Urothelium cell line (cell line): ENCODE measurements at places on chromosomes 7 and 10.

DNA sequence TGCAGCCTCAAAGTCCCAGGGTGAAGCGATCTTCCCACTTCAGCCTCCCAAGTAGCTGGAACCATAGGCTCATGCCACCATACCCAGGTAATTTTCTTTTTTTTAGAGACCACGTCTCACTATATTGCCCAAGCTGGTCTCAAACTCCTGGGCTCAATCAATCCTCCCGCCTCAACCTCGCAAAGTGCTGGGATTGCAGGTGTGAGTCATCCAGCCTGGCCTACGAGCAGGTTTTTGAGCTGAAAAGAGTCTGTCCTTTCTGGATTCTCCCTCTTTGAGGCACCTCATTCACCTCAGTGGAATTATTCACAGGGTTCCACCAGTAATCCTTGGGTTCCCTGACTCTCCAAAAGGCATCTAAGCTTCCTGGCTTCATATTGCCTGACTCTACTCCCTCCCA is 7.6 kb upstream of the LEP start:
- DNase-seq: no peak

DNA sequence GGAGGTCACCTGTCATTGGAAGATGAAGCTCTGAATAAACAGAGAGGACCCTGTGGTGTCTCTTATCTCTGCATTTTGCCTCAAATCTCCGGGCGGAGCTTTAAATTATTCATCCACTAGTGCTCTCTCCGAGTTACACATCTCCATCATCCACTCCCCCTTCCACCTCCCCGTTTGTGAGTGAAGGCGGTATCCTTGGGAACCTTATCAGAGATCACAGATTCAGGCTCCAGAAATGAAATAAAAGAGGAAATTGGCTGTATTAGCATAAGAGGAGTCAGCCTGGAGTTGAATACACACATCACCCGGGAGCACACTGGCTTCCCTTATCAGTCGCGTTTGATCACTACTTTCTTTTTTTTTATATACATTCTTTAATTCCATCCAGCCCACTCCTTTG is 1184.8 kb downstream of the GATA3 start:
- no peak for DNase-seq

DNA sequence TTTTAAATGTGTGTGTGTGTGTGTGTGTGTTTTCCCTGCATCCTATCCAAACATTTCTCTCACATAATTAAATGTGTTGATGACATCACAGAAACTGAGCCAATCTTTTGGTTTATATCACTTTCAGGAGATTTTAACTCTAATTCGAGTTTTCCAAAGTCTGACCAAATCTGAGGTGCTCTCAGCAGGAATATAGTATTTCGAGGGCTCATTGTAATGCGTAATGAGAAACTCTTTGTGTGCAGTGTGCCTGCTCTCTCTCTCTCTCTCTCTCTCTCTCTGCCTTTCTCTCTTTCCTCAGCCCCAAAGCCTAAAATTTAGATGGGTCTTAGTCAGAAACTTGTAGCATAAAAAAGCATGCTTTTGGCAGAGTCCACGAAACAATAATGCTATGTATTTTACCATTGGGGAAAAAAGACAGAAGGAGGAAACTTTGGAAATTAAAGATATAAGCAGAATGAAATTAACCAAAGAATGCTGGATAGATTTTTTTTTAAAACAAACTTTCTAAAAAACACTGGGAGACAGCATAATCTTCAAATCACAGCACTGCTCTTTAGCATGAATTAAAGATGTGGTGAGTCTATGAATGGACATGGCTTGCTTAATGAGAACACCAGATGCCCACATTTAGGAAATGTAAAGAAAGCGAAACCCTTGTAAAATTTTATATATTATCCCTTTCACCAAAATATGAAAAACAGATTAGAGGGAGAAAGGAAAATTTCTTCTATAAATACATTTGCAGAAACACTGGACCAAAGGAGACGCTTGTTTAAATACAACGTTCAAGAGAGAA is 206.8 kb upstream of the HABP2 start:
- no peak for DNase-seq

GRCh38 chr10:88116481-88116880 is 253.1 kb downstream of the PTEN start:
- no peak for DNase-seq

- peak; percentile 21 for DNase-seq
Observed at GRCh38 chr10:27743012-27743876, 2.4 kb downstream of the MKX start.

DNA sequence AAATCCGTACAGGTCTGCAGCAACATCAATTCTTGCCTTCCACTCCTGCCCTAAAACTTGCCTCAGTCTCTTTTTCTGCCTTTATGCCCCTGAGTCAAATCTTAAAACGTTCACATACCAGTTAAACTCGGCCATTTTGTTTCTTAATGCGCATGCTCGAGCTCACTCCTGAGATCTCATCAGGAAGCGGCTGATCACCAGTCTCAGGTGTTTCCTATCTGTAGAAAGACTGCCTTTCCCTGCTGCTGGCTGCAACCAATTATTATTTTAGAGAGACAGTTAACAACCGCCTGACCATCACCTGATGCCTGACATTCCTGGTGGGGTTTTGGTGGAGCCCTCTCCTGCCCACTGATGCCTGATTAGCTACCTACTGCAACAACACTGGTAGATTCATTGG is 70.2 kb upstream of the TMEM140 start:
- DNase-seq: no peak

DNA sequence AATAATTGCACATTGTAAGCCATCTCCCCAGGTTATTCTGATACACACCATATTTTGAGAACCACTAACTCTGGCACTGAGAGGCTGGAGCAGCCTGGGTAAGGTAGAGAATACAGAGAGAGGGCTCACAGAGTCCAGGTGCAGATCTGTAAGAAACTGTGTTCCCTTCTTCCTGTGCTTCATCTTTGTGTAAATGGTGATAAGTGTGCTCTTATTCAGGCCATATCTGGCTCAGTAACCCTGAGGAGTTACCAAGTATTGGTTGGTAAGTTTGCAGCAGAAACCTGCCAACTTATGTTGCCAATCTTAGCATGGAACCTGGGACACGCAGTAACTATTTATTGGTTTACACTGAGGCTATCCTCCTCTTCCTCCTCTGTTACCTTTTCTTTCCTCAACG is 16.2 kb upstream of the ICA1 start:
- DNase-seq: no peak

GRCh38 chr10:3408603-3409365 is 236.2 kb upstream of the PITRM1 start:
- DNase-seq: no peak

DNA sequence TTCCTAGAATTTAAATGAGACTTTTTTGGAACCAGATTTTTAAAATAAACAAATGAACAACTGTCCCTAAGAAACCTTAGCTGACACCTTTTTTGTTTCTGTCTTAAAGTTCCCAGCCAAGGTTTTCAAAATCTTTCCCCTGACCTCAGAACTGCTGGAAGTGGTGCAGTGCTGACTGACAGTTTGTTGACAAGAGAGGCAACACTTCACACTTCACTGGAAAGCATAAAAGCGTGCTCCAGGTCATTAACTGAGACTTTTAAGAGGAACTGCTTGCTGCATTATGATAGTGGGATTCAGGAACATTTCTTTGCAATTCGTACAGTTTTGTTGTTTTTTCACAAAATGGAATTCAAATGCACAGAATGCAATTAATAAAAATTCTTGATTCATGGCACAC is 36.2 kb downstream of the SYPL1 start:
- DNase-seq: no peak

DNA sequence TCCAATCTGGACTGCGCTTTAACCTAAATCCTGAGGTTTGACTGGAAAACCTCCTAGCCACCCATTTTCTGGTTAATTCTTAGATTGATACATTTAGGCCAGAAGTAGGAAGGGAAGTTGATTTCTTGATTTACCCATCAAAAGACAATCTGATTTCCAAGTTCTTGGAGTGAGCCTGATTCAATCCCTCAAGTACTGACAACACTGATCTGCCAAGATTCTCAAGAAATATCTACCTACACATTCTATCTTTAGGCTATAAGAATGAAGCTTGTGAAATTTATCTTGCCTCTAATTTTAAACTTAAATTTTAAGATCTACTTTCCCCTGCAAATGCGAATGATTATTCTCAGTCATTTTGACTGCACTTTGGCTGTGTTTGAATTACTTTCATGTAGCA is 5.9 kb downstream of the TAS2R16 start:
- DNase-seq: no peak

DNA sequence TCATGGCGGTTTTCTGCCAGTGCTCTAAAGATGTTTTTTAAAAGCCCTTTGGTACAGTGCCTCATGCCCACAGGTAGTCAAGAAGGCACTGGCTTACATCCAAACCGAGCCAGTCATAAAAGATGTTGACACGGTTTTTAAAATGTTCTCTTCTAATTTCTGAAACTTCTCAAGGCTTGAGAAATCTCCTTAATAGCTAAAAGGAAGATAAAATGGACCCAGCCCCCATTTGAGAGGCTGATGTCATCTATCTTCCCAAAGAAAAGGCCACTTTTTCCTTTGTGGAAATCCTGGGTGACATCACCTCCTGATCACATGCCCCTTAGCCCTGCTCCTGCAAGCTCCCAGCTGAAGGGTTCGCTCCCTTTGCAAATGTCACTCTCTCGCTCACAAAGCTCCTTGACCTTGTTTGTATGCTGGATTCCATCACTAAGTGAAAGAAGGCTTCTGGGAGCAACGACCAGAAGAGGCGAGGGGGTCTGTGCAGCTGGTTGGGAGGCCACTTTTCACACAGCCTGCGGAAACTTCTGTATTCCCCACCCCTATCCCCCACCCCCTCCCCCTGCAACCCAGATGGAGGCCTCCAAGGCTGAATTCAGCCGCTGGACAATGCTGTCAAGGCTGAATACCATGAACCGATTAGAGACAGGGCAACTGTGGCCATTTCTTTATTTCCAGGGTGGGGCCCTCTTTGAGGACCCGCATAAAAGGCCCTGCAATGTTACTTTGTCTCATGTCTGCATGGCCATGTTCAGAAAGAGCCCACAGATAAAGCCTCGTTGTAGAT is 122.8 kb downstream of the CUBN start:
- no peak for DNase-seq

- DNase-seq: no peak
Observed at GRCh38 chr10:6232225-6232807, 29.6 kb downstream of the PFKFB3 start.

- peak; percentile 50 for DNase-seq
Observed at GRCh38 chr10:24503461-24504320, 220.0 kb downstream of the ARHGAP21 start.

- DNase-seq: no peak
Observed at GRCh38 chr10:52918714-52919305, 146.2 kb upstream of the MBL2 start.

DNA sequence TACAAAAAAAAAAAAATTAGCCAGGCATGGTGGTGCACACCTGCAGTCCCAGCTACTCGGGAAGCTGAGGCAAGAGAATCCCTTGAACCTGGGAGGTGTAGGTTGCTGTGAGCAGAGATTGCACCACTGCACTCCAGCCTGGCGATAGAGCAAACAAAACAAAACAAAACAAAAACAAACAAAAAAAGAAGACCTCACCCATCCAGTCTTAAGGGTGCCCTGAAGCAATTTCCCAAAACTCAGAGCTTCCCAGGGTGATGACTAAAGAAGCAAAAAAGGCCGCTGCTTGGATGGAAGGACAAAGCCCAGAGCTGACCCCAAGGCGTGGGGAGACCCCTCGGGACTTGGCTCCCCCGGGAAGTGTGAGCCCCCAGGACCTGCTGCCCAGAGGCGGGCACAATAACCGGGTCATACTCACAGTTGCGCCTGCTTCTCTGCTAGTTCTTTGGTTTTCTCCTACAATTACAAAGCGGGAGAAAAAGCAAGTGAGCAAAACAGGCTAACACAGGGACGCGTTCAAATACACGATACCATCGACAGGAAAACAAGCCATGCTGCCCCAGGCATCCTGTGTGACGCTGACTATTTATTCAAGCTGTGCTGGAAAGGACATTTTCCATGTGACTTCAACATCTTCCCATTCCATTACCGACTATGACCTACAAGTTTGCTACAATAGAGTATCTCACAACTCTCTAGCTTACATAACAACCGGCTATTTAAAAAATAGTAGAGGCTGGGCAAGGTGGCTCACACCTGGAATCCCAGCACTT is 29.9 kb downstream of the PAPOLB start:
- DNase-seq: no peak

DNA sequence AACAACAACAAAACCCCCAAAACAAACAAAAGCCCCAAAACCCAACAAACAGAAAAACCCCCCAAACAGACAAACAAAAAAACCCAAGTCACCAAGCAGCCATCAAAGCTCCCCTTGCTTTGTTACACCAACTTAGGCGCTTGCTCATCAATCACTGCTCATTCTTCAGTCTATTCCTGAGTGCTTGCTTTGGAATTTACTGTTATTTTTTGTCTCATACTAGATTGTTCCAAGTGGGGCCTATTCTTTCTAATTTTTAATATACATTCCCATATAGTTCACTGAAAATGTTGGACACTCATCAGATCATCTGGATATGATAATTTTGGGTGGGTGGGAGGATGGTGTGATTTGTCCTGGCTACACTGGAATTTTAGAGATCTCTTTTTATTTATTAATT is 126.0 kb upstream of the JCAD start:
- no peak for DNase-seq

GRCh38 chr10:35335133-35336083 is 901 bp upstream of the CCNY start:
- DNase-seq: no peak

DNA sequence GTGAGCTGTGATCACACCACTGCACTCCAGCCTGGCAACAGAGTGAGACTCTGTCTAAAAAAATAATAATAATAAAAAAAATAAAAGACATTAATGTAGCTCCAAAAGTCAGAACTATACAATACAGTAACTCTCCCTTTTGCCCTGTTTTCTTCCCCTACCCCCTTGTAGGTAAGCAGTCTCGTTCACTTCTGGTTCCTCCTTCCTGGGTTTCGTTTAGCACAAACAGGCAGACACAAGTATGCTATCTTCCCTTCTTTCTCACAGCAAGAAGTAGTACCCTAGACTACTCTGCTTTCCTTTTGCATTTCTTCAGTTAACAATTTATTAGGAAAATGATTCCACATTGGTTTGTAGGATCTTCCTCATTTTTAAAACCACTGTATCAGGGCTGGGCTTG is 33.1 kb downstream of the PDSS1 start:
- DNase-seq: no peak

GRCh38 chr10:87860156-87860795 is 3.1 kb downstream of the KLLN start:
- peak; percentile 49 for DNase-seq

DNA sequence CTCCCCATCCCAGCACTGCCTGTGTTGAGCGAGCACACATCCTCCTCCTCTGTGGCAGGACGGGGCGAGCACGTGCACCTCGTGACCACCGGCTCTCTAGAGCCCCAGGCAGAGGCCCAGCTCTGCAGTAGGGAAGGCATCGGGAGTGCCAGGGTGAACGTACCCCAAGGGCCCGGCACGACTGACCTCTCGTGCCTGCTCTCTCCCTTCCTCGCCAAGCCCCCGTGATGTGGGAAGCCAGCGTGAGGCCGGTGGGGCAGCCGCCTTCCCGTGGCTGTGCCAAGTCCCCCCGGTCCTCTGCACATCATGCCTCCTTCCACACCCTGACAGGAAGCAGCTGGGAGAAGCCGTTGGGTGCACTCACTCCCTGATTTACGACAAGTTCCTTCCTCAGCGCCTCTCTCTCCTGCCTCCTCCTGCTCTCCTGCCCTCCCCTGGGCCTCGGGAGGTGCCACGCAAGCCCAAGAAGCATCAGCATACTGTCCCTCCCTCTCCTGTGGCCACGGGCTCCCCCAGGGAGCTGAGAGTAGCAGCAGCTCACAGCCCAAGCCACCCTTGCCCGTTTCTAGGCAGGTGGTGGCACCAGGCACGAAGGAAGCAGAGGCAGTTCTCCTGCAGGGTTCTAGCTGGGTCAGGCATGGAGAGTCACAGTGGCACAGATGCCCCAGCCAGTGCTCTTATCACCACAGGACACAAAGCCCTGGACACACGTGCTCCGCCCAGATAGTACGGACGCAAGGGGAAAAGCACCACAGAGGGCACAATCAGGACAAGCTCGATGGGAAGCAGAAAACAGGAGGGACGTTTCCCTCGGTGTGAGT is 47.0 kb downstream of the AMZ1 start:
- no peak for DNase-seq
